ENCODE measurements at places on chromosomes 16 and 17.

- no peak for DNase-seq
These were observed 50.7 kb upstream of the TNRC6C start for GRCh38 chr17:77907497-77908461.

- no peak for DNase-seq
These were observed 197.5 kb downstream of the HS3ST3A1 start for GRCh38 chr17:13403982-13404946.

DNA sequence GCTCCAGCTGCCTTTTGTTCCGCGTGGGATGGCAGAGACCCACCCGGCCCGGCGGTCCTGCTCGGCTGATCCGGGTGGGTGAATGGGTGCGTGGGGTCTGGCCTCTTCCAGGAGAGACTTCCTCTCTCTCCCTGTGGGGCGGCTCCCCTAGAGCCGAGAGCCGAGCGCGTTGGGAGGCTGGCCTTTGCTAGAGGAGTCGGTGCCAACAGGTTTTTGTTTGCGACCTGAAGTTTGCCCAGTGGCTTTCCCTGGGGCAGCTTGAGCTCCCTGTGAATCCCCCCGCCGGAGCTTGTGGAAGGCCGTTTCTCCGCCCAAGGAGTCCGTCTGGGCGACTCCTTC is 970 bp downstream of the EPN2 start:
- DNase-seq: no peak

DNA sequence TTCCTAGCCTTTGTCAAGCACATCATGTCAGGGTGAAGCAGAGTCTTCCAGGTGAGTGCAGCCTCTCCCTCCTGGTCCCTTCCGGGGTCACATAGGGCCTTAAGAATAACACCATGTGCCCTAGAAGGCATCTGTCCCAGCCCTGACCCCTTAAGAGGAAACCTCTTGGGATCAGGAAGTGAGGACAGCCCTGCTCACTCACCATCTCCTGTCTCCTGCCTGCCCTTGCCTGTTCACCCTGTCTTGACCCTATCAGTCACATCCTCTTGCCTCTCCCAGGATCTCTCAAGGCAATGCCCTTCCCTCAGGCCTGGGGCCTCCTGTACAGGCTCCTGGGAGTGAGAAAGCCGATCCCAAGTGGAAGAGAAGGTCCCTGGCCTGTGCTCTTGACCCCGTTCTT is 13.9 kb downstream of the MYL4 start:
- DNase-seq: no peak

DNA sequence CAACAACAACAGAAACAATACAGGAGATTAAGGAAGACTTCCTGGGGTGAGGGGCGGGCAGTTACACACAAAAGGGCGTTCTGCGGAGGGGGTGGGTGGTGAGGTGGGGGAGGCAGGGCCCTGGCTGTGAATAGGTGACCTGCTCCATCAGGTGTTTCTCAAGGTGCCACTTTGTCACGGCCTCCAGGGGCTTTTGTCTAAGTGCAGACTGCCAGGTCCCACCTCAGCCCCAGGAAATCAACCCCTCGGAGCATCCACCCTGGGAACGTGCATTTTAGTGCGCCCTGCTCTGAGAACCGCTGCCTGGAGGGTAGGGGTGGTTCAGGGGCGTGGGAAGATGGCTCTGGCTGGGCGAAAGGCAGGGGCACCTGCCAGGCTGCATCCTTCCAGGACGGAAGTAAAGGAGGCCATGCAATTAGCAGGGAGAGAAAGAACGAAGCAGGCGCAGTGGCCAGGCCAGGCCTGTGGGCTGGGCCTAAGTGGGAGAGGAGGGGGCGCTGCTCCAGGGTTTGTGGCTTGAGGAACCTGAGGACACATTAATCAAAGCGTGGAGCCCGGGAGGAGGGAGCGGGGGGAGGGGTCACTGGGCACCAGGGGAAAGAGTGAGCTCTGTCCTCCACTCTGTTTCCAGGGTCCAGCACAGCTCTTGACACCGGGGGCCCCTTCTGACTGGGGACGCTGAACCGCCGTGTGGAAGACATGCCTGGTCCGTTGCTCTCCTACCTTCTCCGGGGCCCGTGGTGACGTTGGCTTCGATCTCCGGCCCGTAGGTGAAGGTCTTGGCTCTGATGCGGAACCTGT is 49.4 kb upstream of the CDC42EP4 start:
- DNase-seq: no peak

DNA sequence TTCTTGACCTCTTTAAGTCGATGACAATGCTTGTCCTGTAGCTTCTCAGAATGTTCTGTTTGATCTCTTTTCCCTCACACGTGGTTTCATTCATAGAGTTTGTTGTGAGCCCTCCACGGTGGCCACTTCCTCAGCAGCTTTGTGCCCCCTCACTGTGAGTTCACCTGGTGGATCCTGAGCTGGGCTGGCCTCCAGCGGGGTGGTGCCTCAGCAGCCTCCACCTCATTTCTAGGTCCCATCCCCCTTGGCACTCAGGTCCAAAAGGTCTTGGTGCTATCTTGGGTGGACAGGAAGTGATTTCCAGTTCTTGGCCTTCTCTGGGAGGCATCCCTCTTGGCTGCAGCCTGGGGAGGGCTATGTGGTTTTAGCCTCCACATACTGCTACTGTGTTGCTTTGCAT is 203.2 kb upstream of the WSCD1 start:
- DNase-seq: no peak

- peak; percentile 82 for DNase-seq
These were observed at the start of gene MT2A for GRCh38 chr16:56608043-56608875. Gene MT2A (plus strand): TSS chr16:56608584. CDS start chr16:56608656, 72 bp downstream.

GRCh38 chr16:61323456-61323855 is 712.8 kb downstream of the CDH8 start:
- no peak for DNase-seq

- DNase-seq: no peak
These were observed 296.9 kb downstream of the ZFHX3 start for GRCh38 chr16:72751076-72751475.

- no peak for DNase-seq
These were observed 8.0 kb downstream of the PSMD11 start for GRCh38 chr17:32452281-32452680.

DNA sequence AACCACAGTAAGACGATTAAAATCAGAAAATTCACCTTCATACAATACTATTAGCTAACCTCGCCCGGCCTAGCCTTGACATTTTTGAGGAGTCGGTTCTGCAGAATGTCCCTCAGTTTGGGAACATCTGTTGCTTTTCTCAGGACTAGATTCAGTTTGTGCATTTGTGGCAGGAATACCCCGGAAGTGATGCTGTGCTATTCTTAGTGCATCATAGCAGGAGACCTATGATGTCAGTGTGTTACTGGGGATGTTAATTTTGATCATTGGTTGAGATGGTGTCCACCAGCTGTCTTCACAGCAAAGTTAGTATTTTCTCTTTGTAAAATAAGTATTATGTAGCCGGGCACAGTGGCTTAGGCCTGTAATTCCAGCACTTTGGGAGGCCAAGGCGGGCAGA is 21.5 kb upstream of the HELZ start:
- DNase-seq: no peak

GRCh38 chr16:46688101-46688653 is 801 bp downstream of the VPS35 start:
- peak; percentile 30 for DNase-seq

DNA sequence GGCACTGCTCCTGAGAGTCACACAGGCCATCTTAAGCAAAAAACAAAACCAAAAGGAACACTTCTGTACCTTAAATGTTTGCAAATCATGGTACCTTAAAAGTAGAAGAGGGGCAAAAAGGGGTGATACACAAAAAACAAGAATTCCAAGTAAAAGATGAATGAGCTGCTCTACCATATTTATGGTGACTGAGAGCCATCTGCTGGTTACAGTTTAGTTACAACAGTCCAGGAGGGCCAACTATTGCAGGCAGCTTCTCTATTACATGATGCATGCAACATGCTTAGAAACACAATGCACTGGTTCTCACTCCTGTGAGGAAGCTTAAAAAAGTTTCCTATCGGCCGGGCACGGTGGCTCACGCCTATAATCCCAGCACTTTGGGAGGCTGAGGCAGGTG is 53.5 kb downstream of the STX8 start:
- no peak for DNase-seq

DNA sequence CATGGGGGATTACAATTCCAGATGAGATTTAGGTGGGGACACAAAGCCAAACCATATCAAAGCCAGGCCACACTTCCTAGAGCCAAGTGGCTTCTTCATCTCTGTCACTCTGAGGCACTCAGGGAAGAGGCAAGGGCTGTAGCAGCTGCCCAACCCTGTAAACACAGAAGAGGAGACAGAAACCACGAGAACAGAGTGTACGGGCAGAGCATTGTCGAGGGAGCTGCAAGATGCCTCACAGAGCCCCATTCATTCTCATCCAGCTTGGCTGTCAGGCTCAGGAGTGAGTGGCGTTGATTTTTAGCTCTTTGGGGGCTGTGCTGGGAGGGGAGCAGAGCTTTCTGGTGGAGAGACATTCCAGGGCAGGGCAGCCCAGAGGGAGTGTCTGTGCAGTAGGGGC is 117.2 kb upstream of the SALL1 start:
- DNase-seq: no peak

DNA sequence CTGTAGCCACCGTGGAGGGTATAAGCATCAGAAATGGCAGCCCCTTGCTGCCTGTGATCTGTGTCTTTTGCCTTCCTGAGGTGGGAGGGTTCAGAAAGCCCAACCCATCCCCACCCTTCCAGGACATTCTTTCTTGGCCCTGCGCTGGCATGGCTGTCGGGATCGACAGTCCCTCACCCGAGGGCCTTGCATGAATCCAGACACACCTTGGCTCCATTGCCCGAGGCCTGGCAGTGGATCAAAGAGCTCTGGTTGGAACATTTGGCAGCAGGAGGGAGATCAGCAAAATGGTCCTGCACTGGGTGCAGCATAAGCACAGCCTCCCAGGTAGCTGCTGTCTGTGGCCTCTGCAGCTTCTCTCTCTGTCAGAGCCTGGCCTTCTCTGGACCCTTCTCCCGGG is 246.6 kb upstream of the MAF start:
- no peak for DNase-seq

GRCh38 chr17:49577650-49577934 is 1.9 kb downstream of the NXPH3 start:
- no peak for DNase-seq

DNA sequence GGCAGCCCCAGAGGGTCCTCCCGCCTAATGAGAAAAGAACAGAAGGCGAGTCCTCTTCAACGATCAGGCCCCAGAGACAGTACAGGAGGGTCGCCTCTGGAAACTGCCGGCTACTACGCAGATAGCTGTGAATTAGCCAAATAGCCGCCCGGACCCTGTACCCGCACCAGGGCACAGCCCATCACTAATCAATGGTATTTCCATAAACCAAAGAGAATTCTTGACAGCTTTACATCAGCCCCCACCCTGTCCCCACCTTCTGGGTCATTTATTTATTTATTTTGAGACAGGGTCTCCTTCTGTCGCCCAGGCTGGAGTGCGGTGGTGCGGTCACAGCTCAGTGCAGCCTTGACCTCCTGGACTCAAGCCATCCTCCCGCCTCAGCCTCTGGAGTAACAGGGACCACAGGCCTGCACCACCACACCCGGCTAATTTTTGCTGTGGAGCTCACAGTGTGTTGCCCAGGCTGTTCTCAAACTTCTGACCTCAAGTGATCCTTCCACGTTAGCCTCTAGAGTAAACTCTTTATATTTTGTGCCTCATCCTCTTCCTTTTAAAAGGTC is 805 bp upstream of the CLCN7 start:
- DNase-seq: no peak

DNA sequence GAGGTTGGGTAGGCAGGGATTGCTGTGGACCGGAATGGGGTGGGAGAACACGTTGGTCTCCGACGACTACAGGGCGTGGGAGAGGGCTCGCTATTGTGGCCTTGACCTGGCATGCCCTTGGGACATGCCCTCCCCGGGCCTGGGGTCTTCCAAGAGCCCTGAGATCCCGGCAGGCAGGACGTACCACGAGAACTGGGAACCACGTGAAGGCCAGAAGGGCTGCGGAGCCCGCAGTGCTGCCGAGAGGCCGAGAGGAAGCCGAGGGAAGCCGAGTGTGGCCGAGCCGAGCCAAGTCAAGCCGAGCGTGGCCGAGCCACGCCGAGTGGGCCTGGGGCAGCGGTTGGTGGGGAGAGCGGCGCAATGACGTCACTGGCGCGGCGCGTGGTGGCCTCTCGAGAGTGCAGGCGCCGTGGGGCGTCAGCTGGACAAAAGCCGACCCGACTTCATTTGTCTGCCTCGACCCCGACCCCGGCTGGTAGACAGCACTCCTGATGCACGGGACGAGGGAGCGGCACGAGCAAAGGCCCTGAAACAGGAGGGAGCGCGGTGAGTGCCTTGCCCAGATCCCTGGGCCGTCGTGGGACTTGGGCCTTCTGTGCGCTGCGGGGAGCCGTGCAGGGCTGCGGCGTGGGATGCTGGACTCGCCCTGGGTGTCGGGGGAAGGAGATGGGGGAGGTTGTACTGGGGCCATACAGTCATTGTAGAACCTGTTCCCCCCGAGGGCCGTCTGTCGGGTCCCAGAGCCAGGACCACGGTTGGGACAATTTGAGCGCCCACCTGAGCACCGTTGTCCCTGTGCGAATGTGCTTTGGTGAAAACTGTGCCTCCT is 6.6 kb downstream of the SOCS1 start:
- DNase-seq: peak; percentile 38

GRCh38 chr16:77663711-77664110 is 58.6 kb upstream of the NUDT7 start:
- DNase-seq: no peak

GRCh38 chr17:68198931-68199836 is 48.7 kb upstream of the AMZ2 start:
- DNase-seq: no peak

GRCh38 chr17:40600486-40601046 is 35.3 kb upstream of the CCR7 start:
- no peak for DNase-seq

- no peak for DNase-seq
These were observed 60.2 kb downstream of the WIPI1 start for GRCh38 chr17:68397108-68397536.

DNA sequence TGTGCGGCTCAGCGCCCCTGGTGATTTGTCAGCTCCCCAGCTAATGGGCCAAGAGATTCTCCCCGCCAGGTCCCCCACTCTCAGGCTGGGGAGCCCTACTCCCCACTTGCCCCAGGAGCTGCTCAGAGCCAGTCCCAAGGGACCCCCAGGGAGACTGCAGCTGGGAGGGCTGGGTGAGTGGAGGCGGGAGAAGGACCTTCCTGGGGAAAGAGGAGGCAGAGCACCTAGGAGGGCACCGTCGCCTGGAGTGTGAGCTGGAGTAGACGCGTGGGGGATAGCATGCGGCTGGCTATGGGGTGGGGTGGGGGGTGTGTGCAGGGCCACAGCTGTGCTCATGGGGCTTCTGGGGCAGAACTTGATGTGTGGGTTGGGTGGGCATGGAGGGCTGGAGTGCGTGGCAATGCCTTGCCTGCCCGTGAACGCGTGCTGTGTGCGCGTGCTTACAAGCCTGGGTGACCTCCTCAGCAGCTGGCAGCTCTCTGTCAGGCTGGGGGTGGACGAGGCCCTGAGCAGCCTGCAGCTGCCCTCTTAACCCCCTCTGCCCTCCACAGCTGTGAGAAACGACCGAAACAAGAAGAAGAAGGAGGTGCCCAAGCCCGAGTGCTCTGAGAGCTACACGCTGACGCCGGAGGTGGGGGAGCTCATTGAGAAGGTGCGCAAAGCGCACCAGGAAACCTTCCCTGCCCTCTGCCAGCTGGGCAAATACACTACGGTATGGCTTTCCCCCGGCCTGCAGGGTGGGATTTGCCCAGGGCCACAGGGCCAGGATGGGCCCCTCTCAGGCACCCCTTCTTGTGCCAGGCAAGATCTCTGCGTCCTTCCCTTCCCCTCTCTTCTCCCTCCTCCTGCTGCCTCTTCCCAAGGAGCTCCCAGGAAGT is 12.9 kb downstream of the GJD3 start:
- no peak for DNase-seq

GRCh38 chr17:19284005-19284959 is 47.1 kb downstream of the EPN2 start:
- DNase-seq: no peak

- DNase-seq: no peak
These were observed 5.9 kb upstream of the HS3ST6 start for GRCh38 chr16:1924095-1924494.

- DNase-seq: no peak
These were observed at the start of gene SECTM1 for GRCh38 chr17:82333279-82334171. Gene SECTM1 (minus strand): TSS chr17:82333766. CDS start chr17:82327240, 6,526 bp downstream.

All from stimulated activated naive B cell treated with anti-CD40 and anti-IgM and Interleukin-4, amounts not matched to agents 10 μg/mL and 1 μg/mL and 100 μg/mL, for 72 hours (primary cell).